ENCODE measurements at places on chromosomes 4 and X.

DNA sequence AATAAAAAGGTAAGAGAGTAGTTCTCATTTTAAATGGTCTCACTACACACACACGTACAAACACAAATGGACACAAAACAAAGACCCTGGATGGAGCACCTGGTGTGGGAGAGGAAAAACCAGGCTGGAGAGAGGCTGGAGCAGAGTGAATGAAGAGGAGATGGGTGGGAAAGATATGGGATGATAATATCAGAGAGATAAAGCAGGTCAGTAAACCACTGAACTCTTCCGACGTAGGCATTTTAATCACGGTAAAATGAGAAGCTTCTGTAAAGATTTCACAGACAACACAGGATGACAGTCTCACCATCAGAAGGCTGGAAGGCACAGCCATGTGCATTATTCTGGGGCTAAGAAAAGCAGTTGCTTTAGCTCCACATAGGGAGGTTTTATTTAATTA lies 532.8 kb downstream of the KCNIP4 start:
- no peak for DNase-seq

DNA sequence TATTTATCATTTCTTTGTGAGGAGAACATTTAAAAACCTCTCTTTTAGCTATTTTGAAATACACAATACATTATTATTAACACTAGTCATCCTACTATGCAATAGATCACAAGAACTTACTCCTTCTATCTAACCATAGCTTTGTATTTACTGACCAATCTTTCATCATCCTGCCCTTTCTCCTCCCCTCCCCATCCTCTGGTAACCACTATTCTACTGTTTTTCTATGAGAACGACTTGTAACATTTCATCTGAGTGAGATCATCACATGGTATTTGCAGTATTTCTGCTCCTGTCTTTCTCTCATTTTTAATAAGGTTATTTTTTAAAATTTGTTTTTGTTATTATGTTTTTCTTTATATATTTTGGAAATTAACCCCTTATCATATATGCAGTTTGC lies 331.8 kb downstream of the TEX13C start:
- DNase-seq, result no peak

DNA sequence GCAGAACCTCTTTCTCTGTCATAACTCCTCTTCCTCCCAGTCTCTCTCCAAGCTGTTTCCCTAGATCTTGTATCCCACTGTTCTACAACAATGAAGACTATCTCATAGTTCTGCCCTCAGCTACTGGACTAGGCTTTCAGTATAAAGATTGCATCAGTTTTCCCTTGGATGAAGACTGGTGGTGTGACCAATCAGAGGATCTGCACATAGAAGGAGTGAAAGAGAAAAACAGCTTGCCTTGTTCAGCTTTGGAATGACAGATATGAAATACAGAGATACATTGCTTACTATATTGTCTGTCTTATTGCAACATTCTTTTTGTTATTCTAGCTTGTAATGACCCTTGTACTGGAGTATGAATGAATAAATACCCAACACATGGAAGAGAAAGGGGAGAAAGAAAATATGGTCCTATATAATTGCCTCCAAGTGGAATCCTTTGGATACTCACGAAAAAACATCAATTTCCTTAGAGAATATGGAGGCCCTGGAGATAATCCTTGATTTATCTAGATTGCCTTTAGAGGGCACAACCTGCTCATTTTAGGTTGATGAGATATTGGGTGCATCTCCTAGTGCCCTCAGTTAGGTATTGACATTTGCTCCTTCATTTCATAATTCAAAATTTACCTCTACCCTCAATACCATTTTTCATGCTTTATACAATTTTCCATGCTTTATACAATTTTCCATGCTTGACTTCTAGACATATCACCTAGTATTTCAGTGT lies 395.8 kb downstream of the NAF1 start:
- no peak for DNase-seq

DNA sequence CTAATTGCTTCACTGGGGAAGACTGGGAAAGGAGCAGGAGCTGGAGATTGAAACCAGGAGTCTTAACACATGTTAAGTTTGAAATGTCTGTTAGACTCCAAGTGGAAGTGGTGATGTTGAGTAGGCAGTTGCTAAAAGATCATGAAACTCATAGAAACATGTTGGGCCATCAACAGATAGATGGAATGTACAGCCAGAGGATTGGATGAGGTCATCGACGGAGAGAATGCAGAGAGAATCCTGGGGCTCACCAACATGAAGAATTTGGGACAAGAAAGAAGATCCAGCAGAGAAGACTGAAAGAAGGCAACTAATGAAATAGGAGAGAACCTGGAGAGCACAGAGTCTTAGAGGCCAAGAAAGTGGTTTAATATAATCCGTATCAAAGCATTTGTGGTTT lies 19.4 kb upstream of the TSPAN5 start:
- DNase-seq, result no peak

- DNase-seq, result no peak
Observed at GRCh38 chr4:48974979-48975640, 11.0 kb upstream of the CWH43 start.

- DNase-seq, result no peak
Observed at GRCh38 chrX:85573801-85574200, 194.3 kb upstream of the POF1B start.

- DNase-seq, result no peak
Observed at GRCh38 chr4:676871-677235, 2.5 kb downstream of the MYL5 start.

GRCh38 chr4:6471307-6472007 lies 957 bp downstream of the PPP2R2C start:
- DNase-seq, result no peak

DNA sequence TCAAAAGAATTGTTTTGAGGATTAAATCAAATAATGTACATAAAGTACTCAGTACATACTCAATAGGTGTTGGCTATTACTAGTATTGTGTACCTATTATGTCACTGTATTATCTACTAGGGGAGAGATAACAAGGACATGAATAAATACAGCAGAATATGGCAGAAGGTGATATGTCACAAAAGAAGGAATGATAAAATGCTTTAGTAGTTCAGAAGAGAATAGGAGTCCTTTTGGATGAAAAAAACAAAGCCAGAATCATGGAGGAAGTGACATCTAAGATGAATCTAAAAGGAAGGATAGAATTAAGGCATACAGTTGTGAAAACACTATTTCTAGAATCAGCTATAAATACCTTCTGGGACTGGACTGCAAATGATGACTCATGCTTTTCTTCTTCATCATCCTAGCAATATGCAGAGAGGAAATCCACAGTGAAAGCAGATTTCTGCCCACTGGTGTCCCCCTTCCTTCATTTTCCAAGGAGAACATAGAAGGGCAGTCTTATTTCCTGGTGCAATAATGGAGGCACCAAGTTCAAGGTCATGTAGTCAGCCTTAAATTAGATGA lies 98.7 kb downstream of the GLUD2 start:
- no peak for DNase-seq

- peak; percentile 30 for DNase-seq
Observed at GRCh38 chrX:49039598-49040375, 3.4 kb downstream of the TFE3 start.

GRCh38 chr4:105741548-105741947 lies 33.0 kb downstream of the GSTCD start:
- no peak for DNase-seq

GRCh38 chr4:21451032-21451431 lies 497.5 kb downstream of the KCNIP4 start:
- DNase-seq, result no peak

- peak; percentile 2 for DNase-seq
Observed at GRCh38 chrX:123731987-123732669, 724 bp downstream of the THOC2 start.

- DNase-seq, result no peak
Observed at GRCh38 chr4:85512446-85513205, 37.7 kb downstream of the ARHGAP24 start.

- DNase-seq, result no peak
Observed at GRCh38 chrX:46730765-46731164, 28.2 kb downstream of the SLC9A7 start.

- no peak for DNase-seq
Observed at GRCh38 chr4:9781343-9782135, at the start of gene DRD5. Gene DRD5, plus strand, starts transcription at chr4:9781634. Its CDS starts 396 bp downstream, at chr4:9782030.

- DNase-seq, result no peak
Observed at GRCh38 chrX:110241816-110242215, 76.1 kb downstream of the AMMECR1 start.

- DNase-seq, result no peak
Observed at GRCh38 chr4:148266240-148266639, 176.0 kb downstream of the NR3C2 start.

DNA sequence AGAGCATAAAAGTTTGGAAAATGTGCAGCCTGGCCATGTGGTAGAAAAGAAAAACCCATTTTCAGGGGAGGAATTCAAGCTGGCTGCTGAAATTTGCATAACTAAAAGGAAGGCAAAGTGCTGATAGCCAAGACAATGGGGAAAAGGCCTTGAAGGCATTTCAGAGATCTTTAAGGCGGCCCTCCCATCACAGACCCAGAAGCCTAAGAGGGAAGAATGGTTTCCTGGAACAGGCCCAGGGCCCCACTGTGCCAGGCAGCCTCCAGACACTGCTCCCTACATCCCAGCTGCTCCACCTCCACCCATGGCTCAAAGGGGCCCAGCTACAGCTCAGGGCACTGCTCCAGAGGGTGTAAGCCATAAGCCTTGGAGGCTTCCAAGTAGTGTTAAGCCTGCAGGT lies 158.0 kb upstream of the PRDX4 start:
- DNase-seq, result no peak

- DNase-seq, result no peak
Observed at GRCh38 chr4:140769209-140769608, 13.0 kb upstream of the TBC1D9 start.

- DNase-seq, result no peak
Observed at GRCh38 chr4:154019811-154020210, 230.9 kb upstream of the SFRP2 start.

GRCh38 chr4:164790249-164790648 lies 36.3 kb downstream of the SMIM31 start:
- no peak for DNase-seq

DNA sequence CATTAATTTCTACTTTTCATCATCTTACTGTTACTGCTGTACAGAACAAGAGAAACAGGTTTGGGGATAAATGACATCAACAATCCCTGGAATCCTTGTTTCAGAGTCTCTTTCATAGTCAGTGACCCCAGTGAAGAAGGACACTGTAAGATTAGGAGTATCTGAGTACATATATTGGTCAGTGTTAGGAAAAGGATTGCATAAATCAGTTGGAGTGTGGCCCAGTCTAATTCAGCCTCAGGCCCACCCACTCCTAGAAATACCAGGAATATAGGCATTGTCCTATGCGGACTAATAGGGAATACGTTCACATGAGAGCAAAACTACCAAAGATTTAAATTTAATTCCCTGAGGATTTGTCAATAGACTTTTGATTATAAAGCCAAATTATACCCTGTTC lies 237.8 kb downstream of the LDB2 start:
- no peak for DNase-seq

DNA sequence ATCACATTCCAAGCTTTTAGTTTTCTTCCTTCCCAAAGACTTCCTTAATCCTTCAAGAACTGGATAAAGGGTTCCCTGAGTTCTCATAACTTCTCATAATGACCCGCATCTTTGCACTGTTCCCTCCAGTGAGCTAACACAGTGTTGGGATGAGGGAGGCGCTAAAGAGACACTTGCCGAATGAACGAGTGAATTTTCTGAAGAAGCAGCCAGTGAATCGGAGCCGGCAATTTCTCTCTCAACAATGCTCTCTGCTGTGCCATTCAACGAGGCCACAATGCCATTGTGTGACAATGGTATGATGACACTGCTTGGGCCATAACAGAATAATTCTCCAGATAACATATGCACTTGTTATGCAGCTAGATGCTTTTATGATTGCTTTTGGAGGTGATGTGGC lies 51.4 kb upstream of the ZFP42 start:
- DNase-seq, result no peak

DNA sequence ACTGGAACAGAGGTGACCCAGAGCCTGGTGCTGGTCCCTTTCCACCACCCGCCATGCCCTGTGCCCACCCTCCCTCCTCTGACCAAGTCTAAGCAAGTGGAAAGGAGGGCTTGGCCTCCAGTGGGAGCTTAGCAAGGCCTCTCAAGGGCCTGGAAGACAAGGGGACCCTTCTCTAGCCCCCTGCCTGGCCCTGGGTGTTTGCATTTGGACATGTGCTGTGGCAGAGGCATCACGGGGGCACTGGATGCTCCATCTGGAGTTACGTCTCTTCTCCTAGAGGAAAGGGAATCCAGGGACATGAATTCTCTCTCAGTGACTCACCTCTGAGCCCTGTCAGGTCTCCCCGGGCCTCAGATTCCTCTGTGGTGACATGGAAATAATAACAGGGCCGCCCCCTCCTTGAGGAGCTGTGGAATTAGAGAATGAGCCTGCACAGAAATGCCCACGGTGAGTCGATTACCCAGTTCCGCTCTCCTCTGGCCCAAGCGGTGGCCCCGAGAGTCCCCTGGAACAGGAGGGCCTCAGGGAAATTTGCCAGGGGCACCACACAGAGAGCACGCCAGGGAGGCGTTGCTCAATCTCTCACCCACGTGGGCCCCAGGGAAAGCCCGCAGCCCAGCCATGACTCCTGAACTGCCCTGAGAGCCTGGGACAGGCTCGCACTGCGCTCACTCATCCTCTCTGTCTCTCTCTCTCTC lies 189.6 kb downstream of the BCOR start:
- DNase-seq, result no peak

DNA sequence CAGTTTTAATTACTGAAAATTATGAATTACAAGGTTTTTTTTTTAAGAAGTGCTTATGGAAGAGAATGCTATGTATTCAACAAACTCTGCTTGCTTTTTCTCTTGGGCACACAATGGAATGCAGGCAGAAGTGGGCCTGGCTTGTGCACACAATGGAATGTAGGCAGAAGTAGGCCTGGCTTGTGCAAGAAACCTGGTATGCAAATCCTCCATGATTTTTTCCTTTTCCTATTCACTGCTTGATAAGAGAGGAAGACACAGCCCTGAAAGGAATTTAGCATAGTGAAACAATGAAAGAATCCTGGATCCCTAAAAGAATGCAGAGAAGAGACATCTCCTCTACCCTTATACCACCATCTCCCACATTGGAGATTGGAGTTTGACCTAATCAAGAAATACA lies 138.4 kb downstream of the COL25A1 start:
- DNase-seq, result no peak

DNA sequence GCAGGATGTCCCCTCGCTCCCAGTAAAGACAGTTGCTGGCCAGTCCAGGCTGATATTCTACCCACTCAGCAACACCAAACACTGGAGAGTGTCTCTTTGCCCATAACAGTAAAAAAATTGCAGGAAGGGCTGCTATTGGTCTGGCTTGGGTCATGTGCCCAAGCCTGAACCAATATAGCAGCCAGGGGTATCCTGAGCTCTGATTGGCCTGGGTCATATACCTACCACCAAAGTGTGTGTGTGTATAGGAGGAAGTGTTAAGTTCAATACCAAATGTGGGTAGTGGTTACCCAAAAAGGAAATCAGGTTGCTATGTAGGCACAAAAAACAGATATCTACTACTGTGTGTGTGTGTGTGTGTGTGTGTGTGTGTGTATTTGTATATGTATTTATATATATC lies 373.2 kb downstream of the BCOR start:
- no peak for DNase-seq

- no peak for DNase-seq
Observed at GRCh38 chr4:73013310-73013709, 56.2 kb downstream of the COX18 start.

- DNase-seq, result no peak
Observed at GRCh38 chr4:147071209-147071740, 125.6 kb upstream of the TTC29 start.

Measured in stimulated activated CD4-positive, alpha-beta T cell treated with anti-CD3 and anti-CD28 coated beads, Interleukin-2, amount 100 ng/mL, for 48 hours (primary cell).